Activated gamma-delta T cell treated with anti-CD3 and anti-CD28 coated beads, Interleukin-2, amount 50 U/mL, for 16 hours (primary cell): ENCODE measurements at places on chromosomes 2 and 18.

DNA sequence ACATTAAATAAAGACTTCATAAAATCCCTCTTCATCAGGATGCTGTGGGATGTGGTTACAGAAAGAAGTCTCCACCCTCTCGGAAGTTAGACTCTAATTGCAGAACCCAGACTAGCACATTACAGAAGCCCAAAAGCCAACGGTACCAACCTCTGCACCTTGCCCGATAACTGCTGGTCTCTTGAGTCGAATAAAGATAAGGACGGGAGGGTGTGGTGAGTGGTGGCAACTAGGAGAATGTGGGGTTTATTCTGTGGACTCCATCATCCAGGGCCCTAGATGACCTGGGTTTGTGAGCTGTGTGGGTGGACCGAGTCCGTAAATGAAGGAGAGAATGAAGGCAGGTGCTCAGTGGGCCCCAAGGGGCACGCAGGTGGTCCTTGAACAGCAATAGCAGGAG lies 462.8 kb upstream of the ID2 start:
- no peak for DNase-seq

DNA sequence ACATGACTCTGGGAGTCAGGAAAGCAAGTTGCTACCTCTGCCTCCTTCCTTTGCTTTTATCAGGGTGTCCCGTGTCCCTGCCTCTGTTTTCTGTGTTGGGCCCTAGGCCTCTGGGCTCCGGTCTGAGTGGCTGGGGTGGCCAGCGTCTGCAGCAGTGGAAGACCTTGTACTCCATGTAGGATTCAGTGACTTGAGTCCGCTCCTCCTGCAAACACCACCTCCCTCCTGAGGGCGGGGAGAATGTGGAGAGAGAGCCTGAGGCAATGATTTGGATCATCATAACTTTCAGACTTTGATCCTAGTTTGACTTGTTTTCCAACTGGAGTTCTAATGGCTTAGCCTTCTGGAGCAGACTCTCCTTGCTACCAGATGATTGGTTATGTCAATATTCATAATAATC lies 30.8 kb downstream of the ATP6V1C2 start:
- DNase-seq = no peak

DNA sequence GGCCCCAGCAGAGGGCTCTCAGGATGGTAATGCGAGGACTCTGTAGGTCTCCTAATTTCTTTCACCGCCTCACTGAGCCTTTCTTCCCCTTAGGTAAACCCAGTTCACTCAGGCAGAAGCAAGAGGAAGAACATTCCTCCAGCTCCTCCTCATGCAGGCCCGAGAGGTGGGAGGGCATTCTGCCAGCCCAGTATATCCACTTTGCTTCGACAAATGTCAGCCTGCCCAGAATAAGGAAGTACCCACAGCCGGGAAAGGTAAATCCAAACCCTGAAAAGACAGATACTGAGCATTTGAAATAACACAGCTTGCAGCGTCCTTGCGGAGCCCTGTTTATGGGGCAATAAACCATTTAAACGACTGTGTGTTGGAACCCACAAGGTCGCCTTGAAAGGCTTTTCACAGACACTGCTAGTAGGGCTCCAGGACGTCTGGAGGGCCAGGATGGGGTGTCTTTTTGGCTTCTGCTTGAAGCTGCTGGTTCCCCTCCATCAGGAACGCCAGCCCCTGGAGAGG lies 63.0 kb upstream of the STPG4 start:
- DNase-seq = no peak

GRCh38 chr2:28327956-28328922 lies 64.4 kb upstream of the FOSL2 start:
- DNase-seq = no peak

DNA sequence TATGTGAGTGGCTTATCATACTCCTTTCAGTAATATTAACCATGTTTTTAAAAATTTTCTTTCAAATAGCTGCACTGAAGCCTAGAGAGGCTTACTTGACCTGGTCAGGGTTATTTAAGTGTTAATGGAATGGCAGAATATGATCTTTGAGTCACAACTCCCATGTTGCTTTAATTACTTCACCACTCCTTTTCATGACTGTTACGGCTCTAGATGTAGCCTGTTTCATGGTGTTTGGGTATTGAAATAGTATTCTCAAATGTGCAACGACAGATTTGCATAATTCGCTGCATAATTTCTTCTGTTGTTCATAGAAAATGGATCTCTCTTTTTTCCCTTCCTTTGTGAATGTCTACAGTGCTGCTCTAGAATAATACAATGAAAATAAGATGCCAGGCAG lies 51.6 kb upstream of the PLA2R1 start:
- DNase-seq = no peak

DNA sequence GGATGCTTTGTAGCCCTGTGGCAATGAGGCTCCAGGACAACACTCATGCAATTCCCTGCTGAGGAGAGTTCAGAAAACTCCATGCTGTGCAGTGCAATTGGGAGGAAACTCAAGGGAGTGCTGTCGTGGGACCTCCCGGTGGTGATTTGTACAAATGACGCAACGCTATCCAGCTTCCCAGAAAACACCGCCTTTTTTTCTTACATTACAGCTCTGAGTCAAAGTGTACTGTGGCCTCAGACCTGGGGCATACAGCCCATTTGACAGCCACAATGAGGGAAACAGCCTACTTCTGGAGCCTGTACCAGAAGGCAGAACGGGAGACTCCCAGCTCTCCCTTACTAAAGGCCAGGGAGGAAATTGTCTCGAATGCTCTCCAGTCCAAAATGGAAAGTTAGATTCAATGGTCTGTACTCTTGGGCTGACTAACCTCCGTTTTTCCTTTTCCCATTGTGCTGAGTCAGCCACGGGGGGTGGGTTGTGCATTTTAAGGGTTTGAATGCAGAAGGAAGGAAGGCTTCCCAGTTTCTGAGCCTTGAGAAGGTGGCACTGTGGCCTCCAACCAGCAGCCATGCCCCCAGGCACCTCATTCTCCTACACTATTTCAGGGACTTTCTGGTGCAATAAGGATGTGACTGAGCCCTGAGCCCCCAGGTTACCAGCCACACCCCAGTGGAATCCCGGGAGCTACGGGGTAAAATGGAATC lies 16.4 kb upstream of the CYP1B1 start:
- DNase-seq = no peak

DNA sequence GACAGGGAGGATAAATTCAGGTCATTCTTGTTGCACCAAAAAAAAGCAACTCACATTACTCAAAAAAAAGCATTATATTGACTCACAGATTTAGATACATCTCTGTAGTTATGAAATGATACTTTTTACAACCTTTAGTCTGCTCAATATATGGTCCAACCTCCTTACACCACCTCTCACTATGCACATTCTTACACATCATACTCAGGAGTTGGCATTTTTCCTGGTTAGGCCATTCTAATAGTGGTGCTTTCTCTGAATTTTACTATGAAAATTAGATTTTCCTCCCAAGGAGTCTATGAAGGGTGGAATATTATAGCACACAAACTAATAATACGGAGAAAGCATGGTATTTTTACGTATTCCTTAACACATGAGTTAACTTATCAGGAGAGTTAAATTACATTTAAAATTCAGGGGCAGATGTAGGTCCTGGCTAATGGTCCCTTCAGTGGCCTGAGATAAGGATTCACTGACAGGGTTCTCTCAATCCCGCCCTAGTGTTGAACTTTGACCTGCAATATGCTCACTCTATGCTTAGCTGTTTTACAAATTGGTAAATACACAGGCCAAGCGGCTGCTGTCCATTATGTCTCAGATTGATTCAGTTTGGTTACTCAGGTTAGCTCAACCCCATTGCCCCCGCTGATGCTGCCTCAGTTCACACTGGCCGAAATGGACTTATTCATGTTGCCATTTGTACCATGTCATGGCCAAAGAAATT lies 153.6 kb downstream of the NCKAP5 start:
- DNase-seq = no peak

DNA sequence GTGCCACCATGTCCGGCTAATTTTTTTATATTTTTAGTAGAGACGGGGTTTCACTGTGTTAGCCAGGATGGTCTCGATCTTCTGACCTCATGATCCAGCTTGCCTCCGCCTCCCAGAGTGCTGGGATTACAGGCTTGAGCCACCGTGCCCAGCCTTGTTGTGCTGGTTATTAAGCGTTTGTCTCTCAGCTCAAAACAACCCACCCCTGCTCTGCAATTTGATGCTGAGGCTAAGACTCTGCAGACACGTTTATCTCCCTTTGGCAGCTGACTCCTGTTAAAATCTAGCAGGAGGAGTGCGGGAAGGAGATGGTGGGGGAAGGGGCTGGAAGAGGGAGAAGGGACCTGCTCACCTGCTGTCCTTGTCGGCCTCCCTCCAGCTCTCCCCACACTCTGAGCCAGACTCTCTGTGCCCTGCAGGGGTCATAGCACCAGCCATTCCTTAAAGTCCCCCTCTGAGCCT lies 29.9 kb upstream of the IMPA2 start:
- no peak for DNase-seq

DNA sequence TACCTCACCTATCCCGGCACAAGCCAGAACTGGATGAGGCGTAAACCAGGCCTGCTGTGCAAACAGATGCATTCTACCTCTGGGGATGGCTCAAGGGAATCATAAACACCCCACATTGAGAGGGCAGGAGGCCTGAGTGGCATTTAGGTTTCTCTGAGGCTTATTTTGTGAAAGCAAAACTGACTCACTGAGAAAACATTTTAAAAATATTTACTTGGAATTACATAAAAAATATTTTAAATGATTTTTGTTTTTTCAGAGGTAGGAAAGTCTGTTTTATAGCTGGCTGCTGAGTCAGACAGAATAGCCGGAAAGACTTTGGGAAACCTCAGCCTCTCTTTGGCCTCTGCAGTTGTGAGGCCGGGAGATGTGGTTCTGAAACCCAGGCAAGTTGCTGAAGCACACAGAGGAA lies 244.1 kb downstream of the NCKAP5 start:
- DNase-seq = no peak

DNA sequence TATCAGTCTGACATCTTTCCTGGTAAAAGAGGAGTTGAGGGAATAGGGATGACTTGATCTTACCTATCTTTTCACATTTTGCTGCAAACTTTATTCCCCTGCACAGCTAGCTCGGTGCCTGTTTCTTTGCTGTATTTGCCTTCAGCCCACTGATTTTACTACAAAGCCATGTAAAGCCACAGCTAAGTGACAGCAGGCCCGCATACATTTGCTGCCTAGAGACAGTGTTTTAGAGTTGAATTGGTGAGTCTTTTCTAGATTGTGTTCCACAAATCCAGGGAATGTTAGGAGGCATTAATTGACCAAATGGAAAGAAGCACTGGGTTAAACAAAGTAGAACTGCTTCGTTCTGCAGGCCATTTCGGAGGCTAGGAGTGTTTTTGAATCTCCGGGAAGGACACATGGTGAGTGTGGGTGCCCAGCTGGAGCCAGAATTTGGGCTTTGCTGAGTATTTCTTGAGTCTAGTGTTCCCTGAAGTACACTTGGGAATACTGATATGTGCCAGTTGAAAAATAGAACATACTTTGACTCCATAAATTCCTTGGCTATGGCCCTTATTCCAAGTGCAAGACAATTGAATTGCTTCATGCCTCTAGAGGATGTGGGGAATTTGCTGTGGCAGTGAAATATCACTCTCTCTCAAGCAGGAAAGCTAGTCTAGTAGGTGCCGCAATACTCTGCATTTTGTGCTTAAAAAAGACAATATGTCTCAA lies 329.8 kb downstream of the PTPRM start:
- DNase-seq = no peak

DNA sequence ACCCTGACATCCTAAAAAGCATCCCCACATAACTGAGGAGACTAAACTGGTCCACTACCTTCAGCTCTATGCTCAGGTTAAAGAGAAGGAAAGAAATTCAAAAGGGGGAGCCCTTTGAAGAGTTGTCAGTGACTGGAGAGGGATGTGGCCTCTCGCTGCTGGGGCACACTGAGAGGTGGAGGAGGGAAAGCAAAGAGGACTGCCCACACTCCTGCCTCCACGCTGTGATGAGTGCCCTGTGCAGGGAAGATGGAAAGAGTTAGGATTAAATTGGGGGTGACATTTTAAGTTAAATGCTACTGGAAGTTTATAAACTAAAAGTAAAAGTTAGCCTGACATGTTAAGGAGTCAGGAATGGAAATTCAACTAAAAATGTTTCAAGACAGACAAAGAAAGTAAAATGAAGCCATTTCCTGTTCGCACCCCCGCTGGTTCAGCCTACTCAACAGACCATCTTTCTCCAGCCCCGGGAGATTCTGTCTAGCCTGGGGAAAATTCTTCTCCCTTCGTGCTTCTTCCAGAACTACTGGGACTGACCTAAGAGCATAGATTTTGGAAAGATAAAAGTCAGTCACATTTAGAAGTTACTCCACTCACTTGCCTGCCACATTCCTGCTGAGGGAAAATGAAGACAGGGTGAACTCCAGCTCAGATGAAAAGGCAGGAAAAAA lies 17.8 kb upstream of the INO80C start:
- no peak for DNase-seq

GRCh38 chr2:12949406-12949805 lies 232.7 kb downstream of the TRIB2 start:
- no peak for DNase-seq

DNA sequence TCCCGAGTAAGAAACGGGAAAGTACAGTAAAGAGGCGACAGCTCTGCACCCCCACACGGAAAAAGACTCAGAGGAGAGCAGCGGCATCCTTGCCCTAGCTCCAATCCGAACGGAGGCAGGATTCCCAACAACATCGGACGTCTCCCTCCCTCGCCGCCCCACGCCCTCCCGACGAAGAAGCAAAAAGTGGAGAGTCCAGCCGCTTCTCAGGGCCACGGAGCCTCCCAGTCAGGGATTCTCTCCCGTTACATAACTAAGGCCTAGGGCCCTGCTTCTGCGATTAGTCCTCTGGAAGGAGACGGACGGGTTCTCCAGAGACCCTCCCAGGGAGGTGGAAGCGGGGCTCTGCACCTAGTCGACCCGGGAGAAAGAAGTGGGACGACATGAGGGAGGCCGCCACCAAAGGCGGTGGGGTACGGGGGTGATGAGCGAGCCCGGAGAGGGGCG lies 587 bp downstream of the SUMO1 start:
- DNase-seq = peak; percentile 1

DNA sequence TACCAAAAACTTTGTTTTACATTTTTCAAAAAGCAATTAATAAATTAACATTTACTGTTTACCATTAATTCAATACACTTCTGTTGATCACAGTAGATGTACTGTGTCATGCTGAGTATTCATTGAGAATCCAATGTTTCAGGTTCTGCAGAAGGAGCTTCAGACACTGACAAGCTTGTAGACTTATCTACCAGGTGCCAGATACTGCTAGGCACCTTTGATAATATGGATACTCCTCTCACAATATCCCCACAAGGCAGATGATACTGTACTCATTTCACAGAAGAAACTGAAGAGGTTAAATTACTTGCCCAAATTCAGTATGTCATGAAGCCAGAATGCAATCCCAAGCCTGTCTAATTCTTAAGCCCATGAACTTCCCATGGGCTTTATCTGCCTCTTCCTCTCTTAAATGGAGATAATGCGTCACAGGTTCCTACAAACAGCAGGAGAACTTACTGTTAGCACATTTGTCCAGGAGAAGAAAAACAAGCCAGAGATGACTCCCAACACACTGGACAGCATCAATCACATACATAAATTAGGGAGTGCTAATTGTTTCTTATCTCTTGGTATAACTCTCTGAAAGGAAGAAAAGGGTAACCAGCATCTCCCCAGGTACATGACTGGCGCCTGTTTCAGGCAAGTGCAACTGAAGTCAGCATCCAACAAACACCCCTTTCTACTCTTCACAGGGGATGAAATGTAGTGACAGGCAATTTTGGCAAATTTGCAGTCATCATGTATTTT lies 27.4 kb downstream of the ITSN2 start:
- DNase-seq = no peak
